ENCODE measurements at places on chromosomes 3 and 15.
A peak's percentile ranks its signal among the peaks of the same experiment; 100 is the strongest.

DNA sequence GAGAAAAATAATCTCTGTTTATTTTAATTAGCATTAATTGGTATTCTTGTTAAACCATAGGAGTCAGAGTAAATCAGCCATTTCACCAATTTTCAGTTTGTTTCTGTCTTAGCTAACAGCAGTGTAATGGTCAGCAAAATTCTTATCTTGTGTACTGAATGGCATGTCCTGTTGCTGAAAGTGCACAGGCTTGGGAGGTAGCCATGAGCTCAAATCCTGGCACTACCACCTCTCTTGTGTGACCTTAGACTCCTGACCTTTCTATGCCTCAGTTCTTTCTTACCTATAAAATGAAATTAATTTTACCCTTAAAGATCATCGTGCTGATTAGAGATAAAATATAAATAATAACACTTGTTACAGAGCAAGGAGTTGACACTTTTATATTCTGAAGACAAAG is 35.8 kb downstream of the MLH1 start:
- DNase-seq, result no peak

DNA sequence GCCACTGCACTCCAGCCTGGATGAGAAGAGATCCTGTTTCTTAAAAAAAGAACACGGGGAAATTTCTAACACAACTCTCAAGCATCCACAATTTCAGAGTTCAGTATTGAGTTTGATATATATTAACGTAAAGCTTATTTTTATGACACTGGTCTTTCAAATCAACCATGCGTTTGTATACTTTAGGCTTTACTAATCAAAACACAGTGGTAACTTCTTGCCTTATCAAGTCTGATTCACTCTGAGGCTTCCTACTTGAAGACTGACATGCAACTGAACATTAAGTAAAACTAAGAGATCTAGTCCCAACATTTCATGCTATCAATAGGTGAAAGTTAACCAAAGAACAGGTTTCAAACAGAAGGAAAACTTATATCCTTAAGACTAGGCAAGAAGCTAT is 46.7 kb downstream of the PRTG start:
- DNase-seq, result no peak

GRCh38 chr3:15221574-15222217 is 15.7 kb downstream of the CAPN7 start:
- DNase-seq, result no peak

DNA sequence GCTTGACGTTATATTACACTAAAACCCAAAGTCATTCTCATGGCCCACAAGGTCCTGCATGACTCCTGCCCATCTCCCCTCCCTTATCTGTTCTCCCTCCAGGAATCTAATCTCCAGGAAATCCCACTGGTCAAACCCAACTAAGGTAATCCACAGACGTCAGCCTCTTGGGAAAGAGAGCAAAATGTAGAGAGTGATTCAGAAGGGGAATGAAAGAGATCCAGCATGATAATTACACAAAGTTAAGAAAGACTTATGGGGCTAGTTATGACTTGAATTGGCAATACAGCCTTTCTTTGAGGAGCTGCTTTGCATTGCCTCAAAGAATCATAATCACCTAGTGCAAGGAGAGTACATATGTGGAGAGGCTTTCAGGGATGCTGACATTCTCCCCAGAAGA is 137.8 kb upstream of the MYRIP start:
- DNase-seq, result no peak

GRCh38 chr3:86828751-86829150 is 162.2 kb downstream of the VGLL3 start:
- no peak for DNase-seq

GRCh38 chr3:20589275-20589674 is 403.3 kb upstream of the SGO1 start:
- DNase-seq, result no peak

- DNase-seq, result peak; percentile 4
Observed at GRCh38 chr15:77633134-77633912, 611 bp upstream of the LINGO1 start.

DNA sequence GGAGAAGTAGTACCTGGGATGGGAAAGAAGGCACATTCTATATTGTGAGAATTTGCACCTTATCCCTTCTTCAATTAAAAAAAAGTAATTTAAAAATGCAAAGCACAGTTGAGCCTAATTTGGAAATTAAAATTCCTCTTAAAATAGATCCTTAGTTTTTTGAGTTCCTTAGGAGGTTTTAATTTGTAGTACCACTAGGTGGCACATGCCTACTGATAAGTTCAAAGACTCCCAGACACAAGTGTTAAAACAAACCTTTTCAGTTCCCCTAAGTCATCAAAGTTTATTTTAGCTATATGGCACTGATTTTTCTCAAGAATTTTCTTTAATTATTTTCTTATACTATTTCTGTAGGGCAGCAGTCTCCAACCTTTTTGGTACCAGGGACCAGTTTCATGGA is 127.6 kb upstream of the AZI2 start:
- no peak for DNase-seq

DNA sequence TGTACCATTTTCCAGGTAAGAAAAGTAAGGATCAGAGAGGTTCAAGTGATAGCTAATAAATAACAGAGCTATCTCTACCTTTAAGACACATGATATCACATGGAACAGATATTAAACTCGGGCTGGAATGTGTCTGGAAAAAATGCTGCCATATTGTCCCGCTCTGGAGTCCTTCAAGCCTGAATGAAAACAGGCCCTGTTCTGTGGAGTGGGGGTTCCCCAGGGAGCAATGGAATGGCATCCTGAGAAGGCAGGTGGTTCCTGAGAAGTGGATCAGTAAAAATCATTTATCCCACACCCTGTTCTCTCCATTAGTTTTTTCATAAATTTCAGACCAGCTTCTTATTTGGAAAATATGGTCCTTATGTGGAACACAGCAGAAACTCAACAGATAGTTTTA is 57.3 kb upstream of the PRTG start:
- DNase-seq, result no peak

DNA sequence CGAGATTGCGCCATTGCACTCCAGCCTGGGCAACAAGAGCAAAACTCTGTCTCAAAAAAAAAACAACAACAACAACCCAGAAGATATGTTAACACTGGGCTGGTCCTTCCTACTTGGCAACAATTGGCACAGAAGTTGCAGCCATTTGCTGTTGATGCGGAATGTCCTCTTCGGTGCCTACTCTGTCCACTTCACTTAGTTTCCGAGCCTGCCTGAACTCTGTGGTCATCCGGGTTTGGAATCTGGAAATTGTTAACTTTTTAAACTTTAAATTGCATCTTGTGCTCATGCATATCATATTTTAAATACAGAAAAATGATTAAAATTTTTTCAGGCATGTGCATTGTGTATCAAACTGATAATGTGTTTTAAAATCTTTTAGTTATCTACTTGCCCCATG is 81.5 kb downstream of the FNDC3B start:
- no peak for DNase-seq

- DNase-seq, result no peak
Observed at GRCh38 chr15:78708713-78709260, 67.8 kb upstream of the CHRNB4 start.

- DNase-seq, result peak; percentile 41
Observed at GRCh38 chr3:39378088-39378487, 5.1 kb upstream of the SLC25A38 start.

DNA sequence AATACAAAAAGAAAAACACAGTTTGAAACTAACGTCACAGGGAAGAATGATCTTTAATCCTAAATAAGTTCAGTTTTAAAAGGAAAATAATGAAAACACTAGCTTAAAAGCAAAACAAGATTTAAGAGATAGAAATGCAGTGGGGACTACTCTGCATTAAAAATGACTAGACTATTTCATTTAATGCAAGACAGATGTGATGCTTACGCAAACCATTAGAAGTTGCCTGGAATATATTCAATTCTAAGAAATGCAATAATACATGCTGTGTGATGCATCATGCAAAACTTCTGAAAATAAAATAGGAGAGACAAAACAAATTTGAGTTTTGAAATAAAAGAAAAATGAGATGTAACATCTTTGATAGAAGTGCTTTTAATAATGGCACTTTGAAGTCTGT is 97.6 kb upstream of the STRIT1 start:
- no peak for DNase-seq

- DNase-seq, result no peak
Observed at GRCh38 chr3:119497820-119498185, 544 bp upstream of the TIMMDC1 start.

DNA sequence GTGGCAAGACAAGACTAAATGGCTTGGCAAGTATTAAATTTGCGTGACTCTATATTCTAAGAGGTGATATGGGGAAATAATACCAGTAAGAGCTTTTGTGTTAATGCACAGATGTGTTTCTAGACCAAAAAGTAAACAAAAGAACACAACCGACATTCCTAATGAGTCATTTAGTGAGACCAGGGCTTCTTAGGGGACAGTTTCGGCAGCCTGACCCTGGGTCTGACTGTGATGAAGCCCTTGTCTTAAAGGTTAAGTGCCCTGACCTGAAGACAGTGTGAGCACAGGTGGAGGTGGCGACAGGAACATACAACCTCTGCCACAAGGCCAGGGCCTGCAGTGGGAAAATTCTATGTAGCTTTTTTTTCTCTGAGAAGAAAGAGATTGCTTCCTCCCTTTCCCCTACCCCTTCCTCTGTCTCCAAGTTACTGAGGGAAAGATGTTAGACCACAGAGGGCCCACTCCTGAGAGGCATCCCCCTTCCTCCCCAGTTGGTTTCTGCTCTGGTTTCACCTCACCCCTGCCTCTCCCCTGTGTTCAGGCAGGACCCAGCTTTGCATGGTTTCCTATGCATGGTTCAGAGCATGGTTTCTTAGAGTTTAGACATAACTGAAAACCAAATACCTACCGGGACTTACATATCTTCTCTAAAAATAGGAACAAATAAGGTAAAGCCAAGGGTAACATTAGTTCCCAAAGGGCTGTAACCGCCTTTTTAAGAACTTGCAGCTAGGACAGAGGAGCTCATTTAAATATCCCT is 24.8 kb upstream of the CMTM7 start:
- no peak for DNase-seq

- DNase-seq, result no peak
Observed at GRCh38 chr3:159787178-159787574, 201.5 kb upstream of the IL12A start.

DNA sequence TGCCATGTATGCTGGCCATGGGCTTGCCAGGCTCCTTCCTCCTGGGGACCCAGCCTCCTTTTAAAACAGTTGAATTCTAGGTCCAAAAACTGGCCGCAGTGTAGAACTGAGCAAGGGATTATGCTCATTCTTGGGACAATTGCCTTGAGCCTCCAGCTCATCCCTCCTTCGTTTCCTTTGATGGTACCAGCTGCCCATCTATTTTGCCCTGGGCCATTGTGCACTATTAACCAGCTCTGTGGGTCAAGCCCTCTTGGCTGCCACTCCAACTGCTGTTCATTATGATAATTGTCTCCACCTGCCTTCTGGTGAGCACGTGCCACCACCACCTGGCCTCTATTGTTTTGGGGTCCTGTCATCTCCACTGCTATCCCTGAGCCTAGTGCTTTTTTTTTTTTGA is 75.8 kb upstream of the SYN2 start:
- no peak for DNase-seq

GRCh38 chr15:74808078-74808839 is 4.4 kb upstream of the LMAN1L start:
- no peak for DNase-seq

GRCh38 chr3:108202834-108203233 is 19.4 kb downstream of the IFT57 start:
- no peak for DNase-seq

GRCh38 chr3:35789042-35789831 is 149.9 kb downstream of the ARPP21 start:
- no peak for DNase-seq

DNA sequence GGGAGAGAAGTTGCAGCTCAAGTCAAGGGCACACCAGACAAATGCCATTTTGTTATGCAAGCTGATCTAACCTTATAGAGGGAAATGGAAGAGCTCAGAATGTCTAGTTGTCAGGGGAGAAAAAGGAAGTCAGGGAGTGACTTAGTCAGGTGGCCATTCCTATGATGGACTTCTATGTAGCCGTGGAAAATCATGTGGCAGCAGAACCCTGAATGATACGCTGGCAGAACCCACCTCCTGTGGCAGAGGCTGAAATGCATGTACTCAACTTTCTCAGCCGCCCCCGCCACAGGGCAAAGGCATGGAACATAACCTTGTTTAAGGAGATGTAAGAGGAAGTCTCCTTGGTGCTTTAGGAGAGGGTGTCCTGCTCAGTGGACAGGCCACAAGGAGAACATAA is 37.7 kb upstream of the PARL start:
- no peak for DNase-seq

DNA sequence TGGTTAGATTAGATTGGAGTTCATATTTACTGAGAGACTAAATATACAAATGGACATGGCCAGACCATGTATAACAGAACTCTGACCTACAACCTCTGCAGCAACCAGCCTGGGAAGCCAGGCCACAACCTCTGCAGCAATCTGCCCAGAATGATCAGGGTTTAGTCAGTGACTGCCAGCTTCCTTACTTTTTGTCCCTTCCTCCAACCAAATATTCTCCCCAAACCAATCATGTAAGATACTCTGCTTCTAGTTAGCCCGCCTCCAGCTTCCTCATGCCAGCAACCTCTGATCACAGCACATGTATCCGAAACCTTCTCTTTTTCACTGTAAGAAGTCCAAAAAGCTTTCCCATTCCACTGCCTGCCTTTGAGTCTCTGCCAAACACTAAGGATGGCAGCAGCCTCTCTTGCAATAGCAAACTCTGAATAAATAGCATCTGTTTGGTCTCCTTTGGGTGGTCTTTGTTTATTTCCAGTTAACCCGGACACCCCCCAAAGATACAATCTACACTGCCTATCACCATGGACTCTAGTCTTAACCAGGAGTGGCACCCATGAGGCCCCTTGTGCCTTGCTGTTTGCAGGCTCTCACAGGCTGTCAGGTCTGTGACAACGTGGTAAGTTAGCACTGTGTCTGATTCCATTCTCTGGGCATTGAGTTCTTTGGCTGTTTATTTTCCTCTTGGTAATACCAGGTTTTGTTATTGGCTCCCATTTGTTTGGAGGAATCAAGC is 102.2 kb downstream of the ERC2 start:
- DNase-seq, result no peak

DNA sequence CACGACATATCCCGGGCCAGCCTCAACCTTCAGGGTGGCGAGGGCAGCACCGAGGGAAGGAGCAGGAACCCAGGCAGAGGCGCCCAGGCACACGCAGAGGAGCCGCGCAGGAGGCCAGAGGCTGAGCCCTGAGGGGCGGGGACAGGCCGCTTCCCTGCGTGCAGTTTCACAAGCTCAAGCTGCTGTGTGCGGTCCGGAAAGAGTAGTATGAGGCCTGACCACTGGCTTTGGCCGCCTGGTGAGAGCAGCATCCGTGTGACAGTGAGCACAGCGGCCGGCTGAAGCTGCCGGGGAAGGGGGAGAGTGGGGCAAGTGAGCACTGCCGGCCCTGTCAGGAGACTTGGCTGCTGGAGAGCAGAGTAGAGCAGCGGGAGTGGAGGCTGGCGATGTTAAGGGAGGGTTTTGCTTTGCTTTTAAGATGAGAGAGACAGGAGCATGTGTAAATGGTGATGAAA is 8.7 kb downstream of the ZDHHC19 start:
- DNase-seq, result no peak

- DNase-seq, result no peak
Observed at GRCh38 chr3:190620886-190621608, 107.2 kb downstream of the IL1RAP start.

DNA sequence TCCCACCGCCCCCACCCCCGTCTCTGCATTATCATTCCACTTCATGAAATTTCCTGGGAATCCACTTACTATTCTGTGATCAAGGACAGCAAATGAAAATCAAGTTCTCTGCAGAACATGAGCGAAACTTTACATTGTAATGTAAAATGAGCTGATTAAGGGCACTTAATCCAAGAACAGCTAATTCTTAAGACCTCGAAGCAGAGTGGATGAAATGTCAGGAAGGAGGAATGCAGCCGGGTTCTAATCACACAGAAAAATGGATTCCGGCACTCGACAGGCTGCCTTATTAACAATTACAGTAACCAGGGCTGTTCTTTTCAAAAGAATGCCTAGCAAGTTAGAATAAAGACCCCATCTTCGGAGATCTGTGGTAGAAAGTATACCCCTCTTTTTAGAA is 57.5 kb downstream of the RFTN1 start:
- DNase-seq, result no peak
